Midbrain (tissue), 1 donor: ENCODE measurements at places on chromosomes 13 and 19.

DNA sequence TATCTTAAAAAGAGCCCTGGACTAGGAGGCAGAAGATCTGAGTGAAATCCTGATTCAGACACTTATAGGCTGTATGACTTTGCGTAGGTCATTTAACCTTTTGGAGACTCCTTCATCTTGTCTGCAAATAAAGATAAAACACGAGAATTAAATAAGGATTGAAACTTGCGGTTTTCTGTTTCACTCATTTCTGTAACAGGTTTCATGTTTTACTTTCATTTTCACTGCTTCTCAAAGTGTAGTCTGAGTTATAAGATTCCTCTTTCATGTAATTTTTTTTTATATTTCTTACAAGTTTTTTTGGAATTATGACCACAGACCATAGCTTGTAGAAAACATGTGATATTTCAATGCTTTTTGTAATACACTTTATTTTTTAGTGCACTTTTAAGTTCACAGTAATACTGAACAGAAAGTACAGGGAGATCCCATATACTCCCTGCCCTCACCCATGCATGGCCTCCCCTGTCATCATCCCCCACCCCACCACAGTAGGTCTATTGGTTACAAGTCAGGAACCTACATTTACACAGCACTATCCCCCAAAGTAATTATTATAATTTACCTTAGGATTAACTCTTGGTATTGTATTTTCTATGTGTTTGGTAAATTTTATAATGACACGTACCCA lies 174.6 kb downstream of the ITGBL1 start:
- DNase-seq: no peak

DNA sequence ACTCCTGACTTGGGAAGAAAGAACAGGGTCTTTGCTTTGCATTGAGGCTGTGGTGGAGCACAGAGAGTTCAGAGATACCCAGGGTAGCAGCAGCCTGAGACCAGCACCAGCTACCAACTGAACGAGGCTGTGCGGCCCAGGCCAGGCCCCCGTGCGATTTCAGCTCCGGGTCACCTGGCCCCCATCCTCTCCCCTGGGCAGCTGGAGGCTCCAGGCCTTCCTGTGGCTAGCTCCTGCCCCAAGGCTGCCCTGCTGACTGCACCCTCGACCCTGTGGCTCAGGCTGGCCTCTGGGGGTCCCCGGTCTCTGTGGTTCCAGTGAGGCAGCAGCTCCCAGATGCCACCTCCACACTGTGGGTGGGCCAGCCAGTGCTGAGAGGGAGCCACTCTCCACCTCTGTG lies 52.8 kb downstream of the MCF2L start:
- DNase-seq: no peak

GRCh38 chr19:20481736-20482135 lies 83.8 kb downstream of the ZNF737 start:
- DNase-seq: no peak

DNA sequence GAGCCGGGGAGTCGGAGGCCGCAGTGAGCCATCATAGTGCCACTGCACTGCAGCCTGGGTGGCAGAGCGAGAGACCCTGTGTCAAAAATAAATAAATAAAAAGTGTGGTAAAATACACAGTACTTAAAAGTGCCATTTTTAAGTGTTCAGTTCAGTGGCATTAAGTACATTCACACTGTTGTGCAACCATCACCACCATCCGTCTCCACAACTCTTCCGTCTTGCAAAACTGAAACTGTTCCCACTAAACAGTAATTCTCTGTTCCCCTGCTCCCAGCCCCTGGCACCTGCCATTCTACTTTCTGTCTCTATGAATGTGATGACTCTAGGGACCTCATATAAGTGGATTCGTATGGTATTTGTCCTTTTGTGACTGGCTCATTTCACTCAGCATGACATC lies 13.3 kb downstream of the SLC25A42 start:
- no peak for DNase-seq

DNA sequence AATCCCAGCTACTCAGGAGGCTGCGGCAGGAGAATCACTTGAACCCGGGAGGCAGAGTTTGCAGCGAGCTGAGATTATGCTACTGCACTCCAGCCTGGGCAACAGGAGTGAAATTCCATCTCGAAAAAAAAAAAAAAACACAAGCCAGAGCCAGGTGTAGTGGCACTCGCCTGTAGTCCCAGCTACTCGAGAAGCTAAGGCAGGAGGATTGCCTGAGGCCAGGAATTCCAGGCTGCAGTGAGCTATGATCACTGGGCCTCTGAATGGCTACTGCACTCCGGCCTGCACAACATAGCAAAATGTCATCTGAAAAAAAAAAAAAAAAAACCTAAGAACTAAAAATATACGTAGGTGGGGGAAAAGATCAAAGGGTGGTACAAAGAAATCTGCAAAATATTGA lies 19.4 kb downstream of the EPS15L1 start:
- no peak for DNase-seq

GRCh38 chr19:10418485-10419199 lies 1.7 kb upstream of the PDE4A start:
- no peak for DNase-seq

DNA sequence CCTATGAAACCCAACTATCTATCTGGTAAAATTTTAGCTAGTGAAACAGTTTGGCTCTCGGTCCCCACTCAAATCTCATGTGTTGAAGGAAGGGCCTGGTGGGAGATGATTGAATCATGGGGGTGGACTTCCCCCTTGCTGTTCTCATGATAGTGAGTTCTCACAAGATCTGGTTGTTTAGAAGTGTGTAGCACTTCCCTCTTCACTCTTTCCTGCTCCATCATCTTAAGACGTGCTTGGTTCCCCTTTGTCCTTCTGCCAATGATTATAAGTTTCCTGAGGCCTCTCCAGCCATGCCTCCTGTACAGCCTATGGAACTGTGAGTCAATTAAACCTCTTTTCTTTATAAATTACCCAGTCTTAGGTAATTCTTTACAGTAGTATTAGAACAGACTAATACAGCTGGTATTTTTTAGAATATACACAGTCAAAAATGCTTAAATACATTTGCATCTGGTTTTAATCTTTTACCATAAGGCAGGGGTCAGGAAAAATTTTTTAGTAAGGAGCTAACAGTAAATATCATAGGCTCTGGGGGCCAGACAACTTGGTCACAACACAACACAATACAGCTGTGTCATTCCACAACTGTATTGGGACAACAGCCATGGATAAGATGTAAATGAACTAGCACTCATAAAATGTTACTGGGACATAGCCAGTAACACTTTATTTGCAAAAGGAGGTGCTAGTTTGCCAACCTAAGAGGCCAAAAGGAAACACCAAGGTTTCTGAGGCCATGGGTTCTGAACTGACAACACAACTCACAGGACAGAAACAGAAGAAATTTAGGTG lies 24.3 kb downstream of the DZIP1 start:
- no peak for DNase-seq

DNA sequence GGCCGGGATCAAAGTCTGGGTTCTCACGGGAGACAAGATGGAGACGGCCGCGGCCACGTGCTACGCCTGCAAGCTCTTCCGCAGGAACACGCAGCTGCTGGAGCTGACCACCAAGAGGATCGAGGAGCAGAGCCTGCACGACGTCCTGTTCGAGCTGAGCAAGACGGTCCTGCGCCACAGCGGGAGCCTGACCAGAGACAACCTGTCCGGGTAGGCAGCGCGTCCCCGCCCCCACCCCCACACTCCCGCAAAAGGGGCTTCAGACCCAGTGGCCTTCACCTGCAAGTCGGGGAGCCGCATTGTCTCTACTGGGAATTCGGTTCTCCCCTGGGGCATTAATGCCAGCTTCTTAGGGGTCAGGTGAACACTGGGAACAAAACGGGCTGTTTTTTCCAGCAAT lies 114.7 kb upstream of the MCF2L start:
- no peak for DNase-seq

DNA sequence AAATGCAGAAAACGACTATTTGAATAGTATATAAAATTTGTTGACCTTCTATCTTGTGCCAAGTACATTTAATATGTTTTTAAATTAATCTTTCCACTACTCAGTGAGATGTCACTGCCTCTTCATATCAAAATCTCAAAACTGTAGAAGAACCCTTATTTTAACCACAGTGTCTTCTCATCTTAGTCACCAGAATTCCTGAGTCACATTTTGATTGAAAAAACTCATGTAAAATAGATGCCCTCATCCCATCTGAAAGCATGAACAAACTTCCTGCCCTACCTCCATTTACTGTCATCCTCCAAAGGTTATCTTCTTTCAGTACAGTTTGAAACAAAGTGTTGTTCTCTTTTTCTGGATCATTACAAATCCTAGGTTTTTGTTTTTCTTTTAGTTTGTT lies 1215.4 kb downstream of the PCDH9 start:
- no peak for DNase-seq
